ENCODE measurements at places on chromosomes 1 and 21. TPM values are rescaled to one million over a fixed set of nuclear protein-coding genes. Genes with fewer than 3 reads are reported as not detected.

ATP5PF gene
- total RNA-seq = 100 TPM

DNA sequence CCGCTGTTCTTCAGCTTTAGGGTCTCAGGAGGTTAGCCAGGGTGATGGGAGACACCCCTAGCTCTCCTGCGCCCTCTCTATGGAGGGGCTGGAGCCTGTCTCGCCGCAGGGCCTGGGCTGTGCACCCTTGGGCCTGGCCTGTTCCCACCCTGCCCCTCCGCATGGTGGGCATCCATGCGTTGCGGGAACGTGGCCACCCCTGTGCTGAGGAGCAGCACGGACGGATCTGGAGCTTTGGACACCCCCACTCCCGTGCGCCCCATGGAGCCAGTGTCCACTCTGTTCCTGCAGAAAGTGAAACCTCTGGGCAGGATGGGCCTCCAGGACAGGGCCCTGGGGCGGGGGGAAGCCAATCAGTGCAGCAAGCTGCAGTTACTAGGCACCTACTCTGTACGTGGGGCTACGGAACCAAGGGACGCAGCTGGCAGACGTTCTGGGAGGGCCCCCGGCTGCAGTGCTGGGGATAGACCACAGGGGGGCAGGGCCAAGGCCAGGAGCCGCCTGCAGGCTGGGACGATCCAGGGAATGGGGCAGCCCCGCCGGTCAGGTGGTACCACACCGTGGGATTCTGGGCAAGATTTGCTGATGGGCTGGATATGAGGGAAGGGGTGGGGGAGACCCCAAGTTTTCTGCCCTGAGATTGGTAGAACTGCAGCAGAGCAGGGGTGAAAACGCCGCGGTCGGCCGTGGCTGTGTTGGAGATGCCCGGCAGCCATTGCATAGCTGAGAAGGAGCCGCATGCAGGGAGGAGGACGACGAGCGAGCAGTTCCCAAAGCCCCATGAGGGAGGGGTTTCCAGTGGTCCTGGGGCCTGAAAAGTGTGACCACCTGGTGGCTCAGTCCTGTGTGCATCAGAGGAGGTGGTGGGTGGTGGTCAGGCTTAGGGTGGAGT lies 43.3 kb downstream of the TP73 start:
- DNase-seq = peak; percentile 21

DNA sequence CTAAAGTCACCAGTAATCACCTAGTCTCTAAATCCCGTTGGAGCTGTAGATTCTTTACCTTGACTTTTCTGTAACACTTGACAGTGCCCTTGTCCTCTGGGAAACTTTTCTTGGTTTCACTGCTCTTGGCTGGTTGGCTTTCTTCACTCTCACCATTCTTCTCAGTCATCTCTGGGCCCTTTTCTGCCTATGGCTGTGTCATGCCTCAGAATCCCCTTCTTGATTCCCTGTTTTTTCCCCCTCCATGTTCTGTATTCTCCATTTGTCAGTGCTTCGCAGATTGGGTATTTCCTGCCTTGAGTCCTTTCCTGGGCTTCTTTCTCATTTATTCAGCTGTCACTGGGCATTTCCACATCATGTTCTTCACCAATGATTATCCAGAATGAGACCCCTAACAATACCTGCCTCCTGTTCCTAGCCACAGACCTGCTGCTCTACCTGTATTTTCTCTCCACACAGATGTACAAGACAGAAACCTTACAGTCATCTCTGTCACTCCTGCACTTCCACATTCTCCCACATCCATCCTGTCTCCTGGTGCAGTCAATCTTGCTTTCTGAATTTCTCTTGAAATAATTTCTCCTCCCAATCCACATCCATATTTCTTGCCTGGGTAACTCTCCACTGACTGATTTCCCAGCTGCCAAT lies 14.7 kb downstream of the UCK2 start:
- DNase-seq = no peak

PROK1 gene
- 0.24 TPM for total RNA-seq

DNA sequence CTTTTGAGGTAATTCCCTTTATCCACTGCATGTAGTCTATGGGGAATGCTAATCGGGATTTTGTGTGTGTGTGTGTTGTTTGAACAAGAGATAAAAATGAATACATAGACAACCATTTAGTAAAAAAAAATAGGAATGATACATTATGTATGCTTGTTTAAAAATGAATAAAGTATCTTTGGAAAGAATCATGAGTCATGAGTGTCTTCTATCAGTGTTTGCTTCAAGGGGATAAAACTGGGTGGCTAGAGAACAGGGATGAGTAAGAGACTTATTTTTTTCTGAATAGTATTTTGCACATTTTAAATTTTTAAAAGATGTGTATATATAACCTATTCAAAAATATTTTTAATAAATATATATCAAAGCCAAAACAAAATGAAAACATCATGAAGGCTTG lies 839.4 kb upstream of the ADGRL4 start:
- DNase-seq = peak; percentile 5

DNA sequence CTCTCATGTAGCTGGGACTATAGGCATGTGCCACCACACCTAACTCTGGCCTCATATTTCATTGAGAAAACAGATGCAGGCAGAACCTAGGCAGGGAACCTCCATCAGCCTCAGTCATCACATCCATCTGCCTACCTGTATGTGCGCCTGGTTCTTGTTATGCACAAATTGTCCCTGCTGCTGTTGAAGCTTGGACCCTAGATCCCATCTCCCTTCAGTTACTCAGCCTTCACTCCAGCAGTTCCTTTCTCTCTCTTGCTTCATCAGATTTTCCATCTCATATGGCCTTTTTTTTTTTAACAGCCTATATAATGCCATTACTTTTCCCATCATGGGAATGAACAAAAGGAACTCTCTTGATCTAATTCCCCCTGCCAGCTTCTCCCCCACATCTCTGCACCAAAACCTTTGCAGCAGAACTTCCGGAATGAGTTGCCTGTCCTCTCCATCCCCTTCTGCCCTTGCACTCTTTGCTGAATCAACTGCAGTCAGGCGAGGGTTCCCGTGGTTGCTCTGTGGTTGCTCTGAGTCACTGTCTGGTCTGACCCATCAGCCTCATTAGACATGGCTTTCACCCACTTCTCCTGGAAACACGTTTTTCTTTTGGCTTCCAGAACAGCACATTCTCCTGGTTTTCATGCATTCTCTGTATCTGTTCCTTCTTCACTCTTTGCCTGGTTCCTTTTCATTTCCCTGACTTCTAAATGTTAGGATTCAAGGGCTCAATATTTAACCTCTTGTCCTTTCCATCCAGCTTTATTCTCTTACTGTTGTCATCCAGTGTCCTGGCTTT lies 41.5 kb downstream of the UBE4B start:
- DNase-seq = peak; percentile 98

GRCh38 chr1:35524106-35524505 lies 33.1 kb downstream of the KIAA0319L start:
- DNase-seq = no peak

SERTAD4 gene
- total RNA-seq = 19.8 TPM

- peak; percentile 90 for DNase-seq
These were observed 3.3 kb upstream of the FCRL6 start for GRCh38 chr1:159798893-159799292.

DNA sequence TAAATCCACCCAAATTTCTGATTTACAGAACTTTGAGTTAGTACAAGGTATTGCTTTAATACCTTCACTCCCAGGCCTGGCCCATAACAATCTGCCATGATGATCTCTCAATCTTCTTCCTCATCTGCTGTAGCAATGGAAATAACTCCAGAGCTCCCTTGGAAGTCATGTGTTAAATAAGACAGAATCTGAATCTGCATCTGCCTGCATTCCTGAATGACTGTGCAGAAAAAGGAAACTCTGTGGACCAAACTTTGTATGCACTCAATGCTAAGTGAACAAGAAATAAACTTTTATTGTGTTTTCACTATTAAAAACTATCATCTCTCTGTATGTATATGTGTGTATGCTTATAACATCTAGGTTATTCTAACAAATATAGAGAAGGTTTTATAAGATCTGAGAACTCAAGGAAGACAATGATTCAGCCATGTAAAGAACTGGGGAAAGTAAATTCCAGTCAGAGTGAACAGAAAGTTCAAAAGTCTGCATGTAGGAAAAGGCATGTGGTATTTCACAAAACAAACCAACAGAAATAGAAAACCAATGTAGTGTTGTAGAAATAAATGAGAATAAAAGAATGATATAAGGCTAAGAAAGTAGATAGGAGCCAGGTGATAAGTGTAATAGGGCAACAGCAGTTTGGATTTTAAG lies 390.2 kb downstream of the USH2A start:
- DNase-seq = no peak

SPRR1A gene
- not detected for total RNA-seq

GRCh38 chr21:25898671-25899070 lies 163.9 kb downstream of the GABPA start:
- no peak for DNase-seq

C1orf94 gene
- total RNA-seq = 0.68 TPM

KRTAP13-4 gene
- total RNA-seq = not detected

GRCh38 chr21:46538851-46539666 lies 65.8 kb downstream of the S100B start:
- DNase-seq = no peak

TACSTD2 gene
- not detected for total RNA-seq

SLC45A1 gene
- total RNA-seq = 0.20 TPM

GRCh38 chr1:206065547-206066145 lies 12.7 kb downstream of the RHEX start:
- DNase-seq = no peak

PGBD2 gene
- total RNA-seq = 6.2 TPM

- no peak for DNase-seq
These were observed 905.7 kb downstream of the PLA2G4A start for GRCh38 chr1:187734427-187734826.

DNA sequence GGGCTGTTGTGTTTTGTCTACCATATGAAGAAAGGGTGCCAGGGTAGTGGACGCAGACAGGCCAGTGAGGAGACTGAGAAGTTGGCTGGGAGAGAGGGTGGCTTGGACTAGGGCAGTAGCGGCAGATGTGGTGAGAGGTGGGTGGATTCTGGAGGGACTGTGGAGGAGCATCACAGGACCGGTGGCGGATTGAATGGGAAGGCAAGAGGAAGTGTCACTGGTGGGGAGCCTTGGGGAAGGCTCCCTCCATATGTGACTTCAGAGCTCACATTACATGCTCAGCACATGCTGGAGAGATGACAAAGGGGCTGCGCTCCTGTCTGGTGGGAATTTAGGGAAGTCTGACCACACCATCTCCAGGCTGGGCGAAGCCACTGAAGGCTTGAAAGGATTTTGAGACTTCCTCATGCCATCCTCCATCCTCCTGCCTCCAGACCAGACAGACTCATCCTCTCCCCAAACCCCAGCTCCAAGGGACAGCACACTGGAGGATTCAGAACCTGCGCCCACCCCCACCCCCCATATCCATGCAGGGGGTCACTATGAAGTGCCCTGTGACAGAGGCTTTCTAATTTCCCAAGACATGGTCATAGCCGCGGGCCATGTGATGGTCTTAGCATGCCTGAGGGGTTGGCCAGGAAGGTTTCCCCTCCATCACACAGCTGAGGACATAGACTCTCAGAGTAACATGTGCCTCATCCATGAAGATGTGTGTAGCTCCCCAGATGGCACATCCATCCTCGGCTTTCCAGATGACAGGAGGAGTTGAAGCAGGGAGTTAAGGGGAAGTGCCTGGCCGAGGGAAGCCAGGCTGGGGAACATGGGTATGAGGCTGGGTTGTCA lies 138.8 kb upstream of the WNT4 start:
- no peak for DNase-seq

DNA sequence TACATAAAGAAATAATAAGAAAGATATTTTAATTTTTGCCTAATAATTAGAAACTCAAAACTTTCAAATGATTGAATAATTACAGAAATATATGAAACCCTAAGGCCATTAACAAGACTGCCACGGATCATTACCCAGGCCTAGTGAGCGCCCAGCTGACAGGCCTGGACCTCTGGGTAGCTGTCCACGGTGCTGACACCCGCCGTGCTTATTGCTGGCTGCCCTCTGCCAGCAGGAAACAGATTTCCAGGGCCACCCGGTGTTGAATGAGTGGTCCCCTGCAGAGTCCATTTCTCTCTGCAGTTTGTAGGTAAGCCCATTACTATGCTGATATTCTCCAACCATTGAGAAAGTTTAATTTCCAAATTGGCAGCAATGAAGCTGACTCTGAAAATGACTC lies 254.4 kb upstream of the GJB5 start:
- DNase-seq = peak; percentile 24

Data from RPMI7951 (cell line).